ENCODE measurements at places on chromosomes 13 and 19.

DNA sequence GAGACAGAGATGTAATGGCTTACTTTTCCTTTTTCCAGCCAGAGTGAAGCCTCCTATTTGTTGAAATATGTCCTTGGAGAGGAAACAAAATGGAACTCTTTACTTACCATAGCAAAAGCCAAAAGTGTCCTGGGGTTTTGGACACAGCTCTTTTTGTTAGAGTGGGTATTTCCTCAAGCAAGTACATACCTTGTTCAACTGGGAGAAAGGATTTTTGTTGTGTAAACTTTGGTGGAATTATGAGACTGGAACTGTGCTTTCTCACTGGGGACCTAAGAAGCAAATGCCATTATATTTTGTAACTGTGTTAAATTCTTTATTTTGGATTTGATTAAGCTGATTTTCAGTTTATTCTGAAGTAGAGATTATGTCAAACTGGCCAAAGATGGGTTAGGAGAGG is 58.4 kb downstream of the CYSLTR2 start:
- no peak for DNase-seq

- DNase-seq, result no peak
These were observed 697 bp downstream of the FCGRT start for GRCh38 chr19:49512970-49513745.

GRCh38 chr13:79246578-79246949 is 159.5 kb downstream of the RBM26 start:
- no peak for DNase-seq

DNA sequence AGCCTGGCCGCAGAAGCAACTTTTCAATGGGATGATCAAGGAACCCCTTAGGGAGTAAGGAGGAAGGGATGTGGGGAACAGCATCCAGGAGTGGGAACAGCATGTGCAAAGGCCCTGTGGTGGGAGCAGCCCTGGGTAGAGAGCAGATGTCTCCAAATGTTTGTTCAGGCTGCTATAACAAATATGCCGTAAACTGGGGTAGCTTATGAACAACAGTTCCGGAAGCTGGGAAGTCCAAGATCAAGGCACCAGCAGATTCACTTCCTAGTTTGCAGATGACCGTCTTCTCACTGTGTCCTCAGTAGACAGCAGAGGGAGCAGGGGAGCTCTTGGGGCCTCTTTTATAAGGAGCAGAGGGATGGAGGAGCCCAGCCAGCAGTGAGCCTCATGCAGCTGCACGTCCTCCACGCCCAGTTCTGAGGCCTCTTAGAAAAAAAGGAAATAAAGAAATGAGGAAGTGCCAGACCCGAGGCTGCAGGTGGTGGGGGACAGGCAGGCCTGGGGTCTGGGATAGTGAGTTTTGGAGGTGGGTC is 4.2 kb upstream of the LRRC25 start:
- no peak for DNase-seq

DNA sequence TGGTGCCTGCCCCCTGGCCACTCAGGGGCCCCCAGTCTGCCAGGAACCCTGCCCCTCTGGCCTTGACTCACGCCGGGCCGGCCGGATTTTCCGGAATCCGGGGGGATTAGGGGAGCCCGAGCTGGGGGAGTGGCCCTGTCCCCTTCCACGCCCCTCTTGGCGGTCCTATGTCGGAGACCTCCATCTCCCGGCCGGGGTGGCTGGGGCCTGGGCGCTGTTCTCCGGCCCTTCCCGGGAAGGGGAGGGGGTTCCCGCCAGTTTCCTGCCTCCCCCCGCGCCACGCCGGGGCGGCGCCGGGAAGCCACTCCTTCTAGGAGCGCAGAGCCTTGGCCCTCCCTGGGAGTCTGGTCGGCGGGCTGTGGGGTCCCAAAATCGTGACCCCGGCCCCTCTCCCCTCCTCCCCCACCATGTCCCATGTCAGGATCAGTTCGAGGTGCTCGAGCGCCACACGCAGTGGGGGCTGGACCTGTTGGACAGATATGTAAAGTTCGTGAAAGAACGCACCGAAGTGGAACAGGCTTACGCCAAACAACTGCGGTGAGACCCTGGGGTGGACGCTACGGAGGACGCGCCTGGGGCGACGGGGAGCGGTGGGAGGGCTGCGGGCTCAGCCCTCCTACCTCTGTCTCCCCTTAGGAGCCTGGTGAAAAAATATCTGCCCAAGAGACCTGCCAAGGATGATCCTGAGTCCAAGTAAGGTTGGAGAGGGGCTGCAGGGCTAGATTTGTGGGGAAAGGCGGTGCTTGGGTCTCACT is 1.3 kb downstream of the TRIP10 start:
- DNase-seq, result no peak

- no peak for DNase-seq
These were observed 177.3 kb downstream of the URI1 start for GRCh38 chr19:30119180-30119908.

GRCh38 chr13:34719060-34719875 is 222.8 kb upstream of the NBEA start:
- DNase-seq, result no peak

DNA sequence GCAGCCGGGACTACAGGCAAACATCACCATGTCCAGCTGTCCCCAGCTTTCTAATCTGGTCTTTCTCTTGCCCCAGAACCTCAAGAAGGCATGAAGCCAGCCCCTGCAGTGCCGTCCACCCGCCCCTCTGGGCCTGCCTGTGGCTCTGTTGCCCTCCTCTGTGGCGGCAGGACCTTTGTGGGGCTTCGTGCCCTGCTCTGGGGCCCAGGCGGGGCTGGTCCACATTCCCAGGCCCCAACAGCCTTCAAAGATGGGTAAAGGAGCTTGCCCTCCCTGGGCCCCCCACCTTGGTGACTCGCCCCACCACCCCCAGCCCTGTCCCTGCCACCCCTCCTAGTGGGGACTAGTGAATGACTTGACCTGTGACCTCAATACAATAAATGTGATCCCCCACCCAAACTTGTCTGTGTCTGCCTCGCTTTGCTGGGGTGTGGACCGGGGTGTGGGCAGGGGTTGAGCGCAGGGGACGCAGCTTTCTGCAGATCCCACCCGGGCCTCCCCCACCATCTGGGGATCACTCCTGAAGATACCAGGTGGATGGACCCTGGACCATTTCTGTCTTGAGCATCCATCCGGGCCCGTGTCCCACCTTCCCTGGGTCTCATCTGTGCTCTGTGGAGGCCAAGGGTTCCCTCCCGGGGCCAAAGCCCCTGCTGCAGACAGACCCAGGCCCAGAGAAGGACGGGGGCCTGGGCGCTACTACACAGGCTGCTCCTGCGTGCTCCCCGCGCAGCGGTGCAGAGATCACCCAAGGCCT is 15.3 kb downstream of the PRKCSH start:
- no peak for DNase-seq

GRCh38 chr13:47564041-47564440 is 437.0 kb downstream of the SUCLA2 start:
- DNase-seq, result no peak
